ENCODE measurements at places on chromosomes 2 and 18.

GRCh38 chr2:140457483-140457882 is 1673.3 kb downstream of the LRP1B start:
- no peak for DNase-seq

- no peak for DNase-seq
Measured at GRCh38 chr2:170823088-170823897, 6.6 kb downstream of the GAD1 start.

- DNase-seq: no peak
Measured at GRCh38 chr2:215664847-215665525, 229.1 kb upstream of the FN1 start.

GRCh38 chr2:174553811-174554493 is 43.7 kb downstream of the WIPF1 start:
- DNase-seq: no peak

GRCh38 chr2:197500503-197501131 is 438 bp downstream of the HSPE1 start:
- no peak for DNase-seq

- no peak for DNase-seq
Measured at GRCh38 chr18:31563778-31564177, 27.9 kb upstream of the TTR start.

GRCh38 chr2:70947556-70948184 is 12.0 kb downstream of the ATP6V1B1 start:
- no peak for DNase-seq

DNA sequence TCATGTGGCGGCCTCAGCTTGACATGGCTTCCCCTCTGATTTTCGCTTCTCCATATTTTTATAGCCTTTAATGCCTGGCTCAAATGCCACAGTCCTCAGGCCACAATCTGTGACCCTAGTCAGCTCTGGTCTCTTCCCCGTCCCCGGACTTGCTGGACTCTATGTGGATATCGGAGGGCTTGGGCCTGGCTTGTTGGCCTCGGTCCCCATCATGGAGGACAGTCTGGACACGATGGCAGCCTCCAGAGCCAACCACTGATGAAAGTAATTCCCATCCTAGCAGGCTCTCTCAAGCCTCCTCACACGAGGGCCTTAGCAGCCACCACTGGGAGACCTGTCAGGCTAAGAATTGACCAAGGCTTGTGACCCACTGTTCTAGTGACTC is 61.6 kb downstream of the LPIN1 start:
- no peak for DNase-seq

DNA sequence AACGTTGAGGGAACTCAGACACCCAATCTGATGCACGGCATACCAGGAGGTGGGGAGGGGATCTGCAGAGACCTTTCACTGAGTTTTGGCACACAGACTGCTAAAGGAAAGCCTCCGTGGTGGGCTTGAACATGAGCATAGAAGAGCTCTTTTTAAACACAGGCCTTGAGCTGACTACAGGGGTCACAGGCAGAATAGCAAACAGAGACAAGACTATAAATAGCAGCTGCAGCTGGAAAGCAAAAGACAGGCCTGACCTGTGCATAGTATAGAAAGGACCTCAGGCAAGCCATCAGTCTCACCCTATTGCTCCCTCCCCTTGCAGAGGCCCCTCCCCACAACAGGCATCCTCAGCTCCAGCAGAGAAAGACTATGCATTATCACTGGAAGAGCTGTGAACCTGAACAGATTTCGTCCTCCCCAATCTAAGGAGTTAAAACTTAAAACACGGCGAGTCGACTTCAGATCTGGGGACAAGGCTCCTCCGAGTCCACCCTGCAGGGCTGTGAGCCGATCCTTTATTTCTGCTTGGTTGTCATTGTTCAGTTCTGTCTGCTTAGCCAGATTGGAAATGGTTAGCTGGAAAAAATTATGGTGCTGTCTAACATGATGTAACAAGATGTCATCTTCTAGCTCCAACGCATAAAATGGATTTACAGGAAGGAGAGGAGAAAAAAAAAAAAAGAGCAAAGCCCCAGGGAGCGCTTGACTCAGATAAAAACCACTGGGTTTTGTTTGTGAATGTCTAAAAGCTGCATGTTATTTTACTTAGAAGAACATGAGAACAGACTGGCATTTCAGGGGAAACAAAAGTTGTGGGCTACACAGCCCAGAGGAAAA is 25.2 kb upstream of the LCLAT1 start:
- no peak for DNase-seq

- no peak for DNase-seq
Measured at GRCh38 chr2:38973266-38973665, 83.6 kb downstream of the ARHGEF33 start.

- no peak for DNase-seq
Measured at GRCh38 chr2:196635156-196635555, 4.4 kb upstream of the CCDC150 start.

- no peak for DNase-seq
Measured at GRCh38 chr2:85911814-85912692, 23.3 kb upstream of the ST3GAL5 start.

- no peak for DNase-seq
Measured at GRCh38 chr2:39629646-39630045, 36.1 kb upstream of the TMEM178A start.

- DNase-seq: no peak
Measured at GRCh38 chr2:120600786-120601185, 134.9 kb upstream of the GLI2 start.

GRCh38 chr2:64876137-64876647 is 113.0 kb upstream of the SLC1A4 start:
- DNase-seq: no peak

- DNase-seq: no peak
Measured at GRCh38 chr2:28419443-28420270, 27.0 kb downstream of the FOSL2 start.

DNA sequence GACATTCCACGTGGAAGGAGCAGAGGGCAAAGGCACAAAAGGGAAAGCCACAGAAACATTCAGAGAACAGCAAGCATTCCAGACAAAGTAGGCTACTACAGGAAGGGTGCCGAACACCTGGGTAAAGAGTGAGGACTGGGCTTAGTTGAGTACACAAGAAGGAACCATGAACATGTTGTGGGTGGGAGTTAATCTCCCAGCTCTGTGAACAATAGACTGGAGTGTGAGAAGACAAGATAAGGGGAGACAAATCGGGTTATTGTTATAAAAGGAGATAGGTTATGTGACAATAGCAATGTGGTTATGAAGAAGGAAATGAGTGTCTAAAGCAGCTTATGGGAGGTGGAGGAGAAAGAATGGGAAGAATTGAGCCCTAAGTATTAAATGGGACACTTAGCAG is 70.0 kb downstream of the DPP4 start:
- DNase-seq: no peak

GRCh38 chr2:230202430-230203109 is 17.2 kb downstream of the SP110 start:
- DNase-seq: no peak

DNA sequence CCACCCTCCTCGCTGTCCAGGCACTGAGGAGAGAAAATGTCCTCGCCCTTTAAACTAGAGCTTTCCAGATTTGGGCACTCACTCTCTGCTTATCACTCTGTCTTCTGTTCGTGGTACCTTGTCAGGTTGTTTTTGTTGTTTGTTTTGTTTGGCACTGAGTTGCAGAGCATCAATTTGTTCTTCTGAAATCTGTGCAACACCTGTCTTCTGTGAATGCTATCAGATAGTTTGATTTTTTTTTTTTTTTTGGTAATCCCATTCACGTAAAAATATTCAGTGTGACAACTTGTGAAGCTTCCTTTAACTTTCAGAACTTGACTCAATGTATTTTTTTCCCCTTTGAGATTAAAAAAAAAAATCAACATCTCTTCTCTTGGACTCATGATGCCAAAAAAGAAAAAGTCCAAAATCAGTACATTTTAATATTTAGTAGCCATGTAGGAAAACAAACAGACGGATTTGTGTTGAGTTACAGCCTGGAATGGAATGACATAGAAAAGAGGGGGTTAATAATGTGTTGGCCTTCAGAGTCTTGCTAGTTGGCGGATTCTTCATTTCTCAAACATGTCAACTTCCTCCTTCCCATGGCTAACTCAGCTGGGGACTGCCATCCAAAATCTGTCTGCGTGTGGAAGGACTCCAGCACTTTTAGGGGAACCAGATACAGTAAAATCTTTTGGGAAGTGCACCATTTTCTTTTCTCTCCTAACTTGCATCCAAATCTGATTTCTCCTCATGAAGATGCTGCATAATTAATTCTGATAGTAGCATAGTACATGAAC is 1.6 kb downstream of the TMEM178A start:
- DNase-seq: no peak

GRCh38 chr18:39845631-39846030 is 2109.4 kb upstream of the PIK3C3 start:
- no peak for DNase-seq

DNA sequence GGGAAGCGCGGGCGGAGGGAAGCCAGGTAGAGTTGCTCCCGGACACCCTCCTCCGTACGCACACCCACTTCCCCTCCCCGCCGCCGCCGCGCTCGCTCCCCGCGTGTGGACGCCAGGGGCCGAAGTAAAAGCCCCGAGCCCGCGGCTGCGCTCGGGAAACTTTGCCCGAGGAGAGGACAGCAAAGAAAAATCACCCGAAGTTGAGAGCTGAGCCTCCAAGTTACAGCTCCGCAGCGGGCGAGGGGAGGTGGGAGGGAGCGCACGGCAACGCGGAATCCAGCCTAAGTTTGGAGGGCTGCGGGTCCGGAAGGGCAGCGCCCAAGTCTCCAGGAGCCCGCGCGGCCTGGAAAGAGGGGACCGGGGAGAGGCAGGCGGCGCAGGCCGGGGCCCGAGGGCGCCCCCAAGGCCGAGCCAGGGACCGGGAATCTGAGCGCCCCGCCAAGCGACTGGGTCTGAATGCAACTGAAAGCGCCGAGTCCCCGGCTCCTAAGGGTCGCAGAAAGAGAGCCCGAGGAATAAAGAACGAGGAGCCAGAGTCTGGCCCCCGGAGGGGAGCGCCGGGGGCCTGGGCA is 706 bp upstream of the BCL11A start:
- no peak for DNase-seq

DNA sequence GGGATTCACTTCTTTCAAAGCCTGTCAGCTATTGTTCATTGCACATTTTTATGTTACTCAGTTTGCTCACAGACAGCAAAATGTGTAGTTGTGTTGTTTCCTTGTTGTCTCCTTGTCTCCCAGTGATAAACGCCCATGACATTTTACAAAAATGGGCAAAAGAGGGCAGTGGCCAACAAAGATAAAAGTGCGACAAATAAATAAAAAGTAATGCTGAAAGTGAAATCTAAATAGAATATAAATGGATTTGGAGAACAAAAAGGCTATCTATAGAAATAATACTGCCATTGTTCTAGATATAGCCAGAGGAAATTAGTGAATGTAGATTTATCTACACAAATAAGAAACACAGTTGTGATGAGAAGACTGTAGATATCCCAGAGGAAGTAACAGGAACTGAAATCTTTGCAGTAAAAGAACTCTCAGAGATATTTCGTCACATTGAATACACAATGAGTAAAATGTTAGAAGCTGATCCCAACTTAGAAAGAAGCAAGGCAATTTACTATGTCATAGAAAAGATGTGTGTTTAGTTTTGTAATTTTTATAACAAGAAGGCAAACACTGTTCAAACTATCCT is 1186.2 kb upstream of the FAM98A start:
- DNase-seq: no peak

DNA sequence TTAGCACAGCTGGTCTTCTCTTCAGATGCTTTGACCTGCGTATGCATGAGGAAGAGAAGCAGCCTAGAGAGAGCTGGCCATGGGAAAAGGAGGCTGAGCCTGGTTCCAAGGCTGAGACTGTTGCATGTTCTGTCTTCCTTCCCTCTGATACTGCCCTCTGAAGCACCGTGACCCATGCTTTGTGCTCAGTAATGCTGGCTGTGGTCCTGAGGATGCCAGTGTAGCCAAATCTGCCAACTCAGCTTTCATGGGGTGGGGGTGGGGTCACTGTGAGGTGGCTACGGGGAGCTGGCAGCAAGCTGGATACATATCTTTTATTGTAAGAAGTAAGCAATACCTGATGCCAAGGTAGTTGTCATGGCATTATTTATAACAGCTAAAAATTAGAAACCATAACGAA is 41.5 kb downstream of the EPAS1 start:
- DNase-seq: no peak

DNA sequence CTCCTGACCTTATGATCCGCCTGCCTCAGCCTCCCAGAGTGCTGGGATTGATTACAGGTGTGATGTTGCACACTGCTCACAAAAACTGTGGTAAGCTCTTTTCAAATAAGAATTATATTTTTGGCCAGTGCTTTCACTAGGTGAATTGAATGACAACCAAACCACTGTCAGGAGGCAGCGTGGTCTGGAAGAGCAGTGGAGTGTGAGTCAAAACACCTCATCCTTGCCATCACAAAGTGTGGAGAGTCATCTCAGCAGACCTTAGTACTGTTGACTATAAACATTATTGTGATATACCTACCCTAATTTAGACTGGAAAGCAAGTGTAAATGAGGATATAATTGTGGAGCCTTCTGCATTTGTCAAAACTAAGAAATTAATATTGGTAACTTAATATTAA is 61.3 kb downstream of the UBE2E3 start:
- peak; percentile 6 for DNase-seq

GRCh38 chr18:23539911-23540525 is 36.7 kb downstream of the RMC1 start:
- DNase-seq: no peak

DNA sequence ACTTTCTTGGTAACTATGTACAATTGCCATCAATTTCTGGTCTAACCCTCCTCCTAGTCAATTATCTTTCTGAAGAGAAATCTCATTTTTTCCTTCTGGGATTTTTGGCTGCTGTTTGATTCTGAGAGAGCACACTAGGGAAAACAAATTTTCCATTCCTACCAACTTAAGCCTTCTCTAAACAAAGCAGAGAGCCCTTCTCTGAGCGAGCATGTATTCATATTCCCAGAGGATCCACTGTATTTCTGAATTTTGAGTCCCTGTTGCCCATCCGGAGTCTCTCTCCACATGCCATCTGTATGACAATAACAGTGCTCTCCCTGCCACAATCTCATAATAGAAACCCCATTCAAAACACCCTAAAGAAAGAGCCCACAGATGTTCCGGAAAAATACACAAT is 78.5 kb downstream of the MAIP1 start:
- no peak for DNase-seq
